ENCODE measurements at places on chromosomes 2 and 18.

DNA sequence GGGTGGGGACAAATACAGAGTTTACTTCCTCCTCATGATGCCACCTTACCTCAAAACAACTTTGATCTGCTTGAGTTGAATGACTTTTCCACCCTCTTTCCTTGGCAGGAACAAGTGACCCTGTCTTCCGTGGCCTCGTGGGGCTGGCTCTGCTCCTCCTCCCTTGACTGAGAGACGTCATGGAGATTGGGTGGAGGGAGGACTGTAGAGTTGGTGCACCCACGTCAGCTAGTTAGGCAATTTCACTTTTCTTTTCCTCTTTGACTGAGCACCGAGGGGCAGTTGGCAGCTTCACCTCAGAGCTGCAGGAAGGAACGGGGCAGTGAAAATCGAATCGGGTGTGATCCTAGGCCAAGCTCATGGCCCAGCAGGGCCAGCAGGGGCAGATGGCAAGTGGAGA, at the start of gene SP140:
TSS of gene SP140 (plus strand) at position 251 of the 400 bp plus-strand sequence. CDS start at position 360, 109 bp downstream.
- peak; percentile 89 for DNase-seq

DNA sequence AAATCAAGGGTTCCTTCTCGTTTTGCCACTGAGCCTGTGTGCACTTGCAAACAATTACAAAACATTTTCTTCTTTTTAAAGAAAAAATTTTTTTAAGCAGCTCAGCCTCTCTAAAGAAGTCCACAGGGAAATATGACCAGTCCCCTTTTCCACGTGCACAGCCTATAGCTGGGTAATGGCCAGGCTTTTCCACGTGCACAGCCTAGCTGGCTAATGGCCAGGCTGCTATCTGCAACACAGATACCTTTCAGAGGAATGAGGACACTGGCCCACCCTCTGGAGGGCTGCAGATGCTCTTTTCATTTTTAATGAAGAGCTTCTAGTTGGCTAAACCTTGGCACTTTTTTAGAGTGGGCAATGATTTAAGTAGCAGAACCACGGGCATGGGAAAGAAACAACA, 46.3 kb downstream of the ASB18 start:
- no peak for DNase-seq

DNA sequence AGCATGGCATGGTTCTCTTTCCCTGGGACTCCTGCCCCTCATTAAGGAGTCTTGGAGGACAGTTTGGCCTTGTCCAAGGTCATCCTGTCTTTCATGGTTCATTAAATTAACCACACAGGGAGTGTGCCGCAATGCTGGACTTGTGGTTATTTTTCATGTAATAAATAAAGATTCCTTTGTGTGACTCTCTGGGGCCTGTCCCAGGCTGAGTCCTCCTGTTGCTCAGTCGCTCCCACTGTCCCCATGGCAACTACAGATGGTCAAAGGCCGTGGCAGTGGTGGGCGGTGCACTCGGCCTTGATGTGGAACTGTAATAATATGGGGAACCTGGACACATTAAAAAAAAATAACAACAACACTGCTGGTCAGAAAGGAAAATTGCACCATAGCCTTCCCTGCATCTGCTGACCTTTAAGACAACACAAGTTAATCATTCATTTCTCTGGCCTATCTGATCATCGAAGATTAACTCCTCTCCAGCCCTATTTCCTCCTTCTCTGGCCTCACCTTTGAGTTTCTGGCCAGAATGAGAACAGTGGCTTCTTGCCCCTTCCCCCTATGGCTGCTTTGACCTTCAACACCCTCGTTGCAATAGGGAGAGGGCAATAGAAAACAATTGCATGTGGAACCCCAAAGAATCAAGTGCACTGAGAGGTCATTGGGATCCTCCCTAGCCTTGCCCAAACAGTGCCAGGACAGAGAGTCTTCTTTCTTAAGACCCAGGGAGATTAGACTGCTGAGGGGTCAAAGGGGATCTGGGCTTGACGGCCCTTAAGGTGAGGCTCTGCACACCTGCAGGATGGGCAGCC, 44.7 kb downstream of the PSD4 start:
- no peak for DNase-seq

DNA sequence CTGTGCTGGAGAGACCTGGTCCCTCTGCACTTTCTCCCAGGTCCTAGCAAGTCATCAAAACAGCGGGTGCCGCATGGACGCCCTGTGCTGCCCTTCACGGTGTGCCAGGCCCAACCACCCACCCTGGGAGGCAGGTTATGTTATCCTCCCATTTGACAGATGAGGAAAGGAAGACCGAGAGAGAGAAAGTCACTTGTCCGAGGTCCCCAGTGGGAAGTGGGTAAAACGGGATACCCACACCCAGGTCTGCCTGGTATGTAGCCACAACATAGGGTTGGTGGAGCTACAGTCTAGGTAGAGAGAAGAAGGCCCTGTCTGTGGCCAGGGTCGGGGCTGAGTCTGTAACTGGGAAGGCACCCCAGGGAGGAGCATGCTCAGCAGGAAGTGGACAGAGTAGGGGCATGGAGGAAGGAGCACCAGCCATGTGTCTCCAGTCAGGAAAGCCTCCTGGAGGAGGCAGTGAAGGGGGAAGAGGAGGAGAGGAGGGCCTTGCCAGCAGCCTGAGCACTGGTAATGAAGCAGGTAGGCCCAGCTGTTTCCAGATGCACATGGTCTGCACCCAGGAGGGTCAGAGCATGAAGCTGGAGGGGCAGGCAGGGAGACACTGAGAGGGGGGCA, 98.4 kb downstream of the ZFP36L2 start:
- no peak for DNase-seq

- DNase-seq, result peak; percentile 10
Measured at GRCh38 chr2:74849228-74849892, 15.4 kb downstream of the HK2 start.

- no peak for DNase-seq
Measured at GRCh38 chr2:136137982-136138381, 20.0 kb upstream of the CXCR4 start.

- no peak for DNase-seq
Measured at GRCh38 chr18:74488864-74489263, 7.3 kb upstream of the CNDP2 start.

DNA sequence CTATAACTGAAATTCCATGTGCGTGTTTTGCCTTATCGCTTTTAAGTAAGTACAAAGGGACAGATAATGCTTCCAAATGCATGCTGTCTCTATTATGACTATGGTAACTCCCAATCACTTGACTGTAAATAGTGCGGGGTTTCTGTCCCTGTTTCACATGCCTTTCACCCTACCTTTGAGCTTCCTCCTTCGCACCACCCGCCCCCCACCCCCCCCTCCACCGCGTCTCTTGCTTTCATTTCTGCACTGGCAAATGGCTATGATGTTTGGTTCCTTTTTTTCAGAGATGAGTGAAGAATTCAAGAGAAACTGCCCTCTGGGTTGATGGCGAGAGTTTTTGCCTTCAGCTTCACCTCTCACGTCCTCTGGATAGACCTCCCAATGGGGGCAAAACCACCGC, 25.0 kb upstream of the SPP2 start:
- no peak for DNase-seq

DNA sequence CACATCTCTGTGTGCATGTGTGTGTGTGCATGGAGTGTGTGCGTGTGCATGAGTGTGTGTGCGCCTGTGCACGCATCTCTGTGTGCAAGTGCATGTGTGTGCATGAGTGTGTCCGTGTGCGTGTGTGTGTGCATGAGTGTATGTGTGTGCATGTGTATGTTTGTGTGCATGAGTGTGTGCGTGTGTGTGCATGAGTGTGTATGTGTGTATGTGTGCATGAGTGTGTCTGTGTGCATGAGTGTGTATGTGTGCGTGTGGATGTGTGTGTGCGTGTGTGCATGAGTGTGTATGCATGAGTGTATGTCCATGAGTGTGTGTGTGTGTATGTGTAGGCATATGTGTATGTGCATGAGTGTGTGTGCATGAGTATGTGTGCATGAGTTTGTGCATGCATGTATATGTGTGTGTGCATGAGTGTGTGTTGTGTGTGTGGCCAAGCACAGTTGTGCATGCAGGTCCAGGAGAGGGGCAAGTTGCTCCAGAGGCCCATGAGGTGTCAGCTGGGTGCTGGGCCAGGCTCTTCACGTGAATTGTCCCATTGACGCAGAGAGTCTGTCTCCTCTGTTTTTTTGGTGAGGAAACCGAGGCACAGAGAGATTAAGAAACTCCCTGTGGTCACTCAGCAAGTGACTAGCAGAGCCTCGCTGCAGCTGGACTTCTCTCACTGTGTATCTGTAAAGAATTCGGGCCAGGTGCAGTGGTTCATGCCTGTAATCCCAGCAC, 75.5 kb downstream of the ASB1 start:
- DNase-seq, result no peak

GRCh38 chr18:58325494-58325893, 281.5 kb downstream of the NEDD4L start:
- DNase-seq, result no peak

GRCh38 chr2:135005753-135006152, 41.5 kb downstream of the MAP3K19 start:
- no peak for DNase-seq

- no peak for DNase-seq
Measured at GRCh38 chr2:123453046-123453700, 571.9 kb upstream of the CNTNAP5 start.

GRCh38 chr18:74422541-74422940, 34.6 kb downstream of the DIPK1C start:
- DNase-seq, result no peak

- no peak for DNase-seq
Measured at GRCh38 chr2:128365217-128365905, 46.7 kb upstream of the HS6ST1 start.

GRCh38 chr2:83081826-83082690, 1377.0 kb downstream of the SUCLG1 start:
- no peak for DNase-seq

DNA sequence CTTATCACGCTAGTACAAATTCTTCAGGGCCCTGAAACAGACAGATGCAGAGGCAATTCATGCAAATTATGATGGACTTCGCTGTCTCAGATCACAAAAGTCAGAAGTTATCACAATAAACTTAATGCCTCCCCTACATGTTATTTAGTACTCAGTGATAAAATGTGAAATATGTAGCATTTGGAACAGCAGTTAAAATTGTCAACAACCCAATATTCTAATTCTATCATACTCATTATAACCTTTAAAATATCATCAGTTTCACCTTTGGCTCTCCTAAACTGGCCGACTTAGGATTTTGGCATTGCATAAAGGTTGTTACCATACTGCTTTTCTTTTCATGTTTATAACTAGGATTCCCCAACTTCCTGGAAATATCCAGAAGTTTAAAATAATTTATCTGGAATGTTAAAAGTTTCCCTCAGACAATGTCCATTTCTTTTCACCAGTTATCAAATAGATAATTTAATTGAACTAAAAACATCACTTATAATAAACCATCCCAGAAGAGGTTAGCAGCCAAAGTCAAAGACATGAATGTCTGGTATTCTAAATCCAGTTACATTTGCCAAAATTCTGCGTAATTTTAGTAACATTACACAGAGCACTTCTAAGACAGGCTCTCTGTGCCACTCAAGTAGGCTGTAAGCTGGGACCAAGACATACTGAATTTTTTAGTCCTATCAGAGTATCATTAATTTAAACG, 239.8 kb downstream of the RBM43 start:
- no peak for DNase-seq

- DNase-seq, result no peak
Measured at GRCh38 chr2:110820128-110820527, 87.8 kb downstream of the ACOXL start.

GRCh38 chr18:46220116-46220515, 115.9 kb downstream of the HAUS1 start:
- no peak for DNase-seq

DNA sequence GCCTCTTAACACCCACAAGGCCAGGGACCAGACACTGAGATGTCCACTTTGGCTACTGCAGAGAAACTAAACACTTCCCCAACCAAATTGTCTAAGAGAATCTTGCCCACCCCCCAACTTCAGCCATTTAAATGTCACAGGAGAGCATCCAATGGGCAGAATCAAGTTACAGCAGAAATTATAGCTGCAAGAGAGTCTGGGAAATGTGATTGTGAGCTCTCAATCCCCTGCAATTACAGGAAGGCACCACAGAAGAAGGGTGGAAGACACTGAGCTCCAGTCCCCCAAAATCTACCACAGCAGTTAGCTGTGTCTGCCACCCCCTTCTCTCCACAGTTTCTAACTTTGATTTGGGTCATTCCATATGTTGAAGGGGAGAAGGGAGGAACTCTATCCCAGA, 103.5 kb upstream of the ATL2 start:
- DNase-seq, result no peak

DNA sequence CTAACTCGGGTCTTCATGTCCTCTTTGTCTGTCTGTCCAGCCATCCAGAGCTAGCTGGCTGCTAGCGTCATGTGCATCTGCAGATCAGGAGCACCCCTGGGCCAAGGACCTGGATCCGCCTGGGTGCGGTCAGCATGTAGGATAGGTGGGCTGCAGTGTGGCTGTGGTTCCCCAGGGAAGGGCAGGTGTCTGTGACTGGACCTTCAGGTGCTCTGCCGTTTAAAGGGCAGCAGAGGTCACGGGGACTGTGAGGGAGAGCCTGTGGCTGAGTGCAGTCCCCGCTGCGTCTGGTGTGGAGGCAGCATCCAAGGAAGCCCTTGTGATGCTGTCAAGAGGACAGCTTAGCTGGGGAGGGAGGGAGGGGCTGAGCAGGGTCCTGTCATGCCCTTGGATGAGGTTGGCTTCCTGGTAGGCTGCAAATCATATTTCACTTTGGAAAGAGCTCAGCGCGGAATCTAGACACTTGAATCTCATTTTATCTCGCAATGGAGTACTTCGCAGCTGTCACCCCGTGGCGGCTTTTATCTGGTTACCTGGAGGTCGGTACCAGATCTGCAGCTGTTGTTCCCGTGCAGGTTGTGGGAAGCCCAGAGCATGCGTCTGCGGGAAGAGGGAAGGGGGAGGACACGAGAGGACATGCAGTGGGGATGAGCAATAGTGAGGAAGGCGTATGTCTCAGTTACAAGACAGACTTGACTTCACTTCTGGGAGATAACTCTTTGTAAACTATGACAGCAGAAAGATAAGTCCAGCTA, 5.9 kb upstream of the RALB start:
- no peak for DNase-seq

- DNase-seq, result no peak
Measured at GRCh38 chr2:120360307-120360855, 14.4 kb downstream of the INHBB start.

- DNase-seq, result no peak
Measured at GRCh38 chr18:79486356-79487182, 90.8 kb downstream of the NFATC1 start.

- DNase-seq, result no peak
Measured at GRCh38 chr2:43105586-43106558, 120.5 kb downstream of the ZFP36L2 start.

- no peak for DNase-seq
Measured at GRCh38 chr2:58156780-58157179, 84.3 kb downstream of the FANCL start.

DNA sequence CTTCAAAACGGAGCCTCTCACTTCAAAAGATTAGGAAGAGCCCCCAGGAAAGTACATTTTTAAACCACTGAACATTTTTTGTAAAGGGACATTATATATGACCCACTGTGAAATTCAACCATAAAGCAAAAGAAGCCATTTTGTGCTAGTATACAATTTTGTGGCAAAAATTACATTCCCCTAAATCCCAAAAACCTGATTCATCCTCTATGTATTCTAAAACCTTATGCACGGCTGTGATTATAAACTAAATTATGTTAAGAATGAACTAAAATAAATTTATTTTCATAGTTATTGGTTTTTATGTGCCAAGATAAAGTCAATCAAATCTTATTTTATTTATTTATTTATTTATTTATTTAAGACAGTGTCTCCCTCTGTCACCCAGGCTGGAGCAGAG, 48.5 kb downstream of the RTN4 start:
- DNase-seq, result no peak

Data from stimulated activated CD4-positive, alpha-beta T cell treated with anti-CD3 and anti-CD28 coated beads, Interleukin-1b, Interleukin-23, amount 100 ng/mL, for 48 hours (primary cell).